Ascending aorta (tissue), 2 donors: ENCODE measurements at places on chromosomes 6 and 20.

- DNase-seq, result no peak
Measured at GRCh38 chr20:51542033-51542570, 417 bp downstream of the NFATC2 start.

- no peak for DNase-seq
Measured at GRCh38 chr6:37845026-37845911, 25.7 kb downstream of the ZFAND3 start.

DNA sequence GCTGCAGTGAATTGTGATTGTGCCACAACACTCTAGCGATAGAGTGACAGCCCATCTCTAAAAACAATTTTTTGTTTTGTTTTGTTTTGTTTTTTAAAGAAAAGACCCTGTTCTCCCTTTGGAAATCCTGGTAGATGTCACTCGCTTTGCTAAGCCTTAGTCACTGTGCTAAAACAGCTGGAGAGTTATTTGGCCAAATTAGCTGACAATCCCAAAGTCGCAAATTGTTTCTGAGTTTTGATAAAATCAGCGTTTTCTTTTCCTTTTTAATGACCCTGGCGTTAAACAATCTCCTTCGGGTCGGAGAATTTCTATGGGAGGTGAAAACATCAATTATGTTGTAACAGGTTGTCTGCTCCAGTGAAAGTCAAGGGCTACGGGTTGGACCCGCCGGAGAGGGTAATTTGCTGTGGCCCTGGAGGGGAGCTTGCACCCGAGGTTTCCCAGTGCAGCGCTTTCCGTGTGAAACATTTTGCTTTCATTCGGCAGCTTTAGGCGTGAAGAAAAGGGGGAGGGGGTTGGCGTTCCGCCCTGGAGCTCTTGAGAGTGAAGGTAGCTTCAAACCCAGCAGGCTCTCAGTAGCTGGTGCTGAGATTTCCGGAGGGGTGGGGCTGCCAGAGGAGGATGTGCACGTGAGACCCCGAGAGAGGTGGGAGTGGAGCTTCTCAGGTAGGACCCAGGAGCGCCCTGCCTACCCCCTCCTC is 296.6 kb downstream of the PHACTR1 start:
- peak; percentile 77 for DNase-seq

GRCh38 chr6:148223424-148223842 is 119.2 kb upstream of the SASH1 start:
- no peak for DNase-seq

GRCh38 chr6:155378276-155378675 is 64.0 kb upstream of the TFB1M start:
- no peak for DNase-seq

- no peak for DNase-seq
Measured at GRCh38 chr20:46965477-46965876, 70.8 kb downstream of the EYA2 start.

- DNase-seq, result no peak
Measured at GRCh38 chr6:144266091-144266649, 19.0 kb upstream of the UTRN start.

DNA sequence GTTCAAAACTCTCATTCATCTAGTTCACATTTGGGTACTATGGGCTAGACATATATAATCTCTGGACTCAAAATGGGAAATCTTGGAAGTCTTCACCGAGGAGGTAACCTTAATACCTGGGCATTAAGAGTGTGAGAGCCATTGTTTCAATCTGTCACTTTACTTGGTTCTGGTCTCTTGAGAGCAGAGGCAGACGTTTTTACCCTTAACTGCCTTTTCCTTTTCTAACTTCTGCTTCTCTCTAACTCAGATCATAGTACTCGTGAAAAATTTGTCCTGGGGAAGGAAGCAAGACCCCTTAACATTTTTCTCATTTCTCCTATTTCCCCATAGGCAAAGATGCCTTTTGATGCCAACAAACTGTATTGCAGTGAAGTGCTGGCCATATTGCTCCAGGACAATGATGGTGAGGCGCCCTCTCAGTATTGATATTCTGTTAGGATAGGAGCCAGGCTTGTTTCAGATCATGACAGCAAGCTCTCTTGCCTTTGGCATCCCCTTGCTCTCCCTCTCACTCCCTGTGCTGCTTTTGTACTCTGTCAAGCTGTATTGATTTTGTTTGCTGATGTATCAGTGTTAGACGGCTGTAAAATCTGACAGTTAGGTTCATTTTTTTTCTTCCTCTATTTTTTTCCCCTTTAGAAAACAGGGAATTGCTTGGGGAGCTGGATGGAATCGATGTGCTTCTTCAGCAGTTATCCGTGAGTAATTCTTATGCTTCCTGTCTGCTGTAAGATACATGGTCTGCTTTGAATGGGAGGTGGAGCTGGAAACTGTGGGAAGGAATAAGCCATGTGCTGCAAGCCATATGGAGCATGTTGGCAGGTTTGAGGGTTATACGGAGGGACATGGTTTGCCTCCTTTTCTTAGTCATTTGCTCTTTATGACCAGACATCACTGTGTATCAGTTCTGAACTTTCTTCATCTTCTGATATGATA is 83.5 kb downstream of the CTNNBL1 start:
- no peak for DNase-seq

GRCh38 chr6:47094241-47094925 is 52.3 kb upstream of the ADGRF1 start:
- DNase-seq, result no peak

- no peak for DNase-seq
Measured at GRCh38 chr6:12761376-12762115, 45.0 kb downstream of the PHACTR1 start.

- DNase-seq, result no peak
Measured at GRCh38 chr6:101544286-101544685, 150.8 kb downstream of the GRIK2 start.

DNA sequence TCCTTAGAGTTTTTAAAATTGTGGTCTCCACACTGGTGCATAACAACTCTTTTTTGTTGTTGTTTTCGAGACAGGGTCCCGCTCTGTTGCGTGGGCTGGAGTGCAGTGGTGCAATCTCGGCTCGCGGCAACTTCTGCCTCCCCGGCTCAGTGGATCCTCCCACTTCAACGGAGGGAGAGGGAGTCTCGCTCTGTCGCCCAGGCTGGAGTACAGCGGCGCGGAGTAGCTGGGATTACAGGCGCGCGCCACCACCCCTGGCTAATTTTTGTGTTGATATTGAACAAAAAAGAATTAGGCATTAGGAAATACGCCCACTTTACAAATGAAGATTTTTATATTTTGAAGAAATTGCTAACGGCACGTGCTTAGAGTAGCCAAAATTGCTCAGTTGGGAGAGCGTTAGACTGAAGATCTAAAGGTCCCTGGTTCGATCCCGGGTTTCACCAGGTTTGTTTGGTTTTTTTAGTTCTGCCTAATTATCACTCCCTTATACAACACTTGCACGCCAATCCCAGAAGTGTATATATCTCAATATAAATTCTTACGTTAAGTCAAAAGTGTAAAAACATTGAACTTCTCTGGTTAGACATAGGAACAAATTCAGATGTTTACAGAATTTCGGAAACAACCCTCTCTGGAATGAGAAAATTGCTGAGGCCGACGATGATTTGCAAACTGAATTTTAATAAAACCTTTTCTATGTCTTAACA is 159.6 kb downstream of the TRIM27 start:
- DNase-seq, result no peak

DNA sequence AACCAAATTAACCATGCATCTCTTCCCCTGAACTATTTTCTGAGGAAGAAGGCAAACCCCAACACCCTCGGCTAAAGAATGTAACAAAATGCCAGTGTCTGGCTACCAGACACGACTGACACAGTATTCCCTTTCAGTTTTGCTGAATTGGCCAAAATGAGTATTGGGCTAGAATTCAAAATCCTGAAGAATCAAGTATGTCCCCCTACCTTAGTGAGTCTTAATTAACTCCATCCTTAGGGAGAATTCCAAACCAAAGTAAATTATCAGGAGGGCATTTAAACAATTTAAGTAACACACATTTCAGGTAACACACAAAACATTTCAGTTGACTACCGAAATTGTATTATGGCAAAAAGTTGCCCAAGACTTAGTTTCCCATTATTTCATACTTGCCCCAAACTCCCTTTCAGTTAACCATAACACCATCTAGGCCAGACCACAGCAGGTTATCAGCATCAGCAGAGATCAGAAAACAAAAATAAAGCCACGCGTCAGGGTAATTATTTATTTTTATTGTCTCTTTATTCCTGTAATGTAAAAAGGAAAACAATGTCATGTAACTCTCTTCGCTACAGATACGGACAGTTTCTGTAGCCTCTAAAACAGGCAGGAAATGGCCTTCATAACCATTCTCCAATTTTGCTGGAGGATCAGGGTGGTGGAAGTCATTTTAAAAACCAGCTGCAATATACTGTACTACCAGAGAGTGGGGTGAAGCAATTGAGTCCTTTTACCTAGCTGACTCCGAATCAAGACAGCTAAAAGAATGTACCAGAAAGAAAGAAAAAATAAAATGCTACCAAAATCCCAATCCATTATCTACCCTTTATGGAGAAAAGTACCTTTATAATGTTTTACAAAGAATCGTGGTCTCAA is 1.9 kb downstream of the SNX5 start:
- no peak for DNase-seq

GRCh38 chr20:43460172-43460829 is 2.6 kb downstream of the SRSF6 start:
- peak; percentile 22 for DNase-seq

GRCh38 chr6:49333345-49334125 is 129.5 kb downstream of the MMUT start:
- no peak for DNase-seq

DNA sequence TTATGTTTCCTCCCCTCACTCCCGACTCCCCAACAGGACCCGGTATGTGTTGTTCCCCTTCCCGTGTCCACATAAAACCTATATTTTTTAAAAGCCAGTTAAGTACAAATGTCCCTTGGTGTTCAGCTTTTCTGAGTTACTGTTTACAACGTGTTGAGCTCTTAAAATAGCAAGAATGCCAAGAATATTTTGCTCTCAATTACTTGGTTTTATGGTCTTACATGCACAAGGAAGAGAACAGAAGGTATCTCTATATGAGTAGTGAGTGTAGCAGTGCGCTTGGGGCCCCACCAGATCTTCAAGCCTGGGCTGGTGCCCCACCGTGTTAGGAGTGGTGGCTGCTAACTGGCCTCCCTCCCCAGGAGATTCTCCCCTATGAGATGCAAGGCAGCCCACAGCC is 75.3 kb downstream of the RIN2 start:
- no peak for DNase-seq

DNA sequence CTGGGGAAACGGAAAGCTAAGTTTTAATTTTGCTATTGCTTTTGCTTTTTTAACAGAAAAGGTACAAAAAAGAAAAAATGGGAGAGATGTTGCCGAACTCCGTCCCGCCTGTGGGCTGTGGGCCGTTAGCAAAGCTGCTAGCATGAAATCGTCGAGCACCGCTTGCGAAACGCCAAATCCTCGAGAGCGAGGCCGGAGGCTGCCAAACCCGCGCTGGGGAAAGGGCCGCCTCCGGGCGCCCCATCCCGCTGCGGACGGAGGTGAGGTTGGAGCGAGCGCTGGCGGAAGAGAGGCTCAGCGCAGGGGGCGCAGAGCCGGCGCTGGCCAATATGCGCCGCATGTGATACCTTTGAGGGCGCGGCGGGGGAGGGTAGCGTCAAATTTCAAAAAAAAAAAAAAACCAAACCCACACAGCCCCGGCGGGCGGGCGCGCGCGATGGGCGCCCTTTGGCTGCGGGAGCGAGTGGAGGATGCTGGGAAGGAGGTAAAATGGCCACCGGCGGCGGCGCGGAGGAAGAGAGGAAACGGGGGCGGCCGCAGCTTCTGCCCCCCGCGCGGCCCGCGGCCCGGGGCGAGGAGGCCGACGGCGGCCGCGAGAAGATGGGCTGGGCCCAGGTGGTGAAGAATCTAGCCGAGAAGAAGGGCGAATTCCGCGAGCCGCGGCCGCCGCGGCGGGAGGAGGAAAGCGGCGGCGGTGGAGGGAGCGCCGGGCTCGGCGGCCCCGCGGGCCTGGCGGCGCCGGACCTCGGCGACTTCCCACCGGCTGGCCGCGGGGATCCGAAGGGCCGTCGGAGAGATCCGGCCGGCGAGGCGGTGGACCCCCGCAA is at the start of gene ZCCHC3:
Gene ZCCHC3 (plus strand): TSS at position 473 of the 827 bp plus-strand sequence. CDS start 17 bp downstream, at position 490.
- peak; percentile 62 for DNase-seq

DNA sequence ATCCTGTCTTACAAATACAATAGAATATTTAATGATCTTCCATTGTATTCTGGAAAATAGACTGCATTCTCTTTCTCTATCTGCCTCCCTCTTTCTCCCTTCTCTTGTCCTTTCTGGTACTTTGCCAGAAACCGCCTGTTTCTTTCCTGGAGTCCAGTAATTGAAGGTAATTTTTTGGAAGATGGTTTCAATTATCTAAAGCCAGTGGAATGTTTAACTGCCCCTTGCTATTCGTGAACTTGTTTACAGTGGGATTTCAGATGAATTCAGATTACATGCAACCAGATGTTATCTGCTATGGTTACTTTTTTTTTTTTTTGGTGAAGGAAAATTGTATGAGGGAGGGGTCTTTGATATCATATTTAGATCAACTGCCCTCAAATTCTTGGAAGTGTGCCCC is 655.5 kb upstream of the FLRT3 start:
- DNase-seq, result no peak

- DNase-seq, result no peak
Measured at GRCh38 chr6:144637541-144637940, 352.4 kb downstream of the UTRN start.

- DNase-seq, result no peak
Measured at GRCh38 chr6:119446115-119446554, 96.6 kb upstream of the MAN1A1 start.

GRCh38 chr6:74690365-74690764 is 515.5 kb downstream of the COL12A1 start:
- DNase-seq, result no peak

DNA sequence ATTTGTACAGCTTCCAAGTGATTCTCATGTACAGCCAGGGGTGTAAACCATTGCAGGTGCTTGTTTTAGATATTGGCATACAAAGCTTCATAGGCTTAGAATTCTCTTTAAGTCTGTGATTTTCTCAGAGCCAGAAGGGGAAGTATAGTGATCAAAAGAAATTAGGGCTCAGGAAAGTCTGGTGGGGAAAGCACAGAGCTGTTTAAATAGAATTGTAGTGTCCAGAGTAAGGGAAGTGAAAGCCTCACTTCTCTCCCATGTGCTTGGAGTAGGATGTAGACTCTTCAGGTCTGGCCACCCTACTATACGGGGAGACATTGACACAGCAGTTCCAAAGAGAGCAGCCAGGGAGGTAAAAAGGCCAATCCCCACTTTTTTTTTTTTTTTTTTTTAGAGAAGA is 10.4 kb downstream of the GCNT2 start:
- no peak for DNase-seq

DNA sequence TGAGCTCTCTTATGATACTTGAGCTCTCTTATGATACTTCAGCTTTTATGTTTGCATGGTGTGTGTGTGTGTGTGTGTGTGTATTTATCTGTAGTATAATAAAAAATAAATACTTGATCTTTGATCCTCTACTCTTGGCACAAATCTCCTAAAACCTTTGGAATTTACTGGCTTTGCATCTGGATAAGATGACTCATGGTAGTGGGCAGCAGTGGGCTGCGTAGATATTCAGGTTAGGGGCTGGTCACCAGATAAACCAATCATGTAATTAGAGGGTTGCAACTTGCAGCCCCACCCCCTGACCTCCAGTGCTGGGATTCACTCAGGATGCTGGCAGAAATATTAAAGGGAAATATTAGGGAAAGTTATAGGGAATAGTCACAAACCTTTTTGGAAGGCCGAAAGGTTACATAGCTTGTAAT is 151.9 kb upstream of the COL21A1 start:
- no peak for DNase-seq

- no peak for DNase-seq
Measured at GRCh38 chr6:151387175-151387970, 4.0 kb downstream of the ZBTB2 start.
